Naive thymus-derived CD8-positive, alpha-beta T cell (primary cell): ENCODE measurements at places on chromosomes 6 and 20. TPM values are rescaled to one million over a fixed set of nuclear protein-coding genes. Genes with fewer than 3 reads are reported as not detected.

Gene DCDC2
- not detected for total RNA-seq

Gene ACSS1
- 56.7 TPM for total RNA-seq

Gene BAG2
- 5.2 TPM for total RNA-seq

Gene MYLK4
- total RNA-seq = 0.94 TPM

Gene PLEKHG1
- 5.3 TPM for total RNA-seq

Gene EPHA7
- not detected for total RNA-seq

Gene HUS1B
- 2.5 TPM for total RNA-seq

Gene C20orf202
- 0.68 TPM for total RNA-seq

Gene TNFRSF6B
- 0.96 TPM for total RNA-seq

Gene ATP9A
- total RNA-seq = 0.08 TPM

Gene VSX1
- total RNA-seq = not detected

Gene TRDN
- not detected for total RNA-seq

Gene FAM162B
- total RNA-seq = not detected

Gene WFDC10B
- total RNA-seq = not detected

Gene SIRPD
- total RNA-seq = 0.39 TPM

Gene GPR6
- not detected for total RNA-seq

Gene LY6G5C
- 4.4 TPM for total RNA-seq

Gene KIAA1755
- not detected for total RNA-seq

Gene PPP1R3G
- not detected for total RNA-seq

Gene SAPCD1
- total RNA-seq = 1.6 TPM

Gene UBE2J1
- total RNA-seq = 19.7 TPM

Gene UBE3D
- 16.5 TPM for total RNA-seq

Gene FAM209B
- total RNA-seq = 4.4 TPM

Gene RBM24
- not detected for total RNA-seq

Gene CRIP3
- total RNA-seq = 4.1 TPM

Gene MAFB
- total RNA-seq = 1.1 TPM

Gene TRIM38
- 29.7 TPM for total RNA-seq

Gene GPR63
- total RNA-seq = 0.18 TPM

Gene LRRC73
- 0.41 TPM for total RNA-seq

Gene GLP1R
- not detected for total RNA-seq

Gene GTSF1L
- total RNA-seq = 0.73 TPM

Gene ELOVL4
- 1.8 TPM for total RNA-seq

Gene PAK5
- not detected for total RNA-seq

Gene ESR1
- total RNA-seq = 2.8 TPM

Gene HDGFL1
- total RNA-seq = not detected

Gene VIP
- total RNA-seq = not detected

Gene TFB1M
- 34.7 TPM for total RNA-seq

Gene NHLRC1
- 2.1 TPM for total RNA-seq
